Stimulated activated CD4-positive, alpha-beta T cell treated with anti-CD3 and anti-CD28 coated beads, Interleukin-4, amount 100 ng/mL, for 48 hours (primary cell): ENCODE measurements at places on chromosomes 11 and 22.

GRCh38 chr11:94330789-94331188, 26.4 kb downstream of the IZUMO1R start:
- DNase-seq, result no peak

- DNase-seq, result no peak
Observed at GRCh38 chr22:27420195-27420816, 381.2 kb downstream of the MN1 start.

GRCh38 chr11:3623767-3624458, 17.9 kb downstream of the ART5 start:
- no peak for DNase-seq

GRCh38 chr11:34366522-34366921, 8.7 kb upstream of the ABTB2 start:
- no peak for DNase-seq

DNA sequence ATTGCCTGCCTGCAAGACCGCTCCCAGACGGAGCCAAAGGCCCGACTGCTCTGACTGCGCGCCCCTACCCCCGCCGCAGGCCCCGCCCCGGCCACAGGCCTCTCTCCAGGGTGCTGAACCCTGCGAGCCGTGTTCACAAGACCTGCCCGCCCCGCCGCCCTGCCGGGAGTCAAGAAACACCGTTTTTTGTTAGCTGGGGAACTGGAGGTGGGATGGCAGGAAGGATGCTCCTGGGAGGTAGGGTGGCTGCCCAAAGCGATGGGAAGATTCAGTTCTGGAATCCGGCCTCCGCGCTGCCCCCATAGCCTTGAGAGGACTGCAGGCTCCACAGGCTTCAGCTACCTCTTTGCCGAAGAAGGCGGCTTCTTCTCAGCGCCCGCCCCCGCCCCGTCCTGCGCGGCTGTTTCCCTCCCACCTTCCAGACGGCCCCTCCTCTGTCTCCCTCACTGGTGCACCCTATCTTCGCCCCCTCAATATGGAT, 2.7 kb upstream of the PDE2A start:
- peak; percentile 63 for DNase-seq

- no peak for DNase-seq
Observed at GRCh38 chr11:35876786-35877185, 67.1 kb upstream of the LDLRAD3 start.

DNA sequence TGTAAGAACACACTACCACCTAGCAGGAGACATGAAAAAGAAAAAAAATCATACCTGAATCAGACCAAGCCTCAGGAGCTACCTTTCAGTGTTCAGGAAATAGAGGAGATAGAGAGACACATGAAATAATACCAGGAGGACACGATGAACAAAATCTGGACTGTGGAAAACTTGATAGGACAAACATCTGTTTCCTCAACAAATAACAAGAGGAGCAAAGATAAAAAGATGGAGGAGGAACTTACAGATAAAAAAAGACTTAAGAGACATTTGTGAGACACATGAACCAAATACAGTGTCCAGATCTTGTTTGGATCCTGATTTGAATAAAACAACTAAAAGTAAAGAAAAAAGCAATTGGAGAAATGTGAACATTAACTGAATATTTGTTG, 12.4 kb upstream of the KCNE3 start:
- no peak for DNase-seq
